Stimulated activated CD8-positive, alpha-beta memory T cell treated with anti-CD3 and anti-CD28 coated beads, Interleukin-15, amount 100 ng/mL, for 48 hours (primary cell): ENCODE measurements at places on chromosomes 5 and 9.

DNA sequence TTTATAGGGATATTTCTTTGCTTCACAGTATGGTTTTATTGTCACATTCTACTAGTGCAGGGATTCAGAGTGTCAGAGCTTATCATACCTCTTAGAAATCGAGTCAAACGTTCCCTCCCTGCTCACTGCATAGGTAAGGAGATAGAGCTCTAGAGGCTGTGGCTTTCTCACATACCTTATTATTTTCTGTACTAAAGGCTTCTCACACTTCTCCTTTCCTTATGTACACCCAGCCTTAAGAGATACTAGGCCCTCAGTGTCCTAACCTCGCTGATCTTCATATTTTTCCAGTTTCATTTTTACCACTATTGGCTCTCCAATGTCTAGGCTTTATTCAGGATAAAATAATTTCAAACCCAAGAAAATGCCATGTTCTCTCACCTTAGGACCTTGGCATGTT is 297.3 kb upstream of the RIOK2 start:
- DNase-seq: no peak

DNA sequence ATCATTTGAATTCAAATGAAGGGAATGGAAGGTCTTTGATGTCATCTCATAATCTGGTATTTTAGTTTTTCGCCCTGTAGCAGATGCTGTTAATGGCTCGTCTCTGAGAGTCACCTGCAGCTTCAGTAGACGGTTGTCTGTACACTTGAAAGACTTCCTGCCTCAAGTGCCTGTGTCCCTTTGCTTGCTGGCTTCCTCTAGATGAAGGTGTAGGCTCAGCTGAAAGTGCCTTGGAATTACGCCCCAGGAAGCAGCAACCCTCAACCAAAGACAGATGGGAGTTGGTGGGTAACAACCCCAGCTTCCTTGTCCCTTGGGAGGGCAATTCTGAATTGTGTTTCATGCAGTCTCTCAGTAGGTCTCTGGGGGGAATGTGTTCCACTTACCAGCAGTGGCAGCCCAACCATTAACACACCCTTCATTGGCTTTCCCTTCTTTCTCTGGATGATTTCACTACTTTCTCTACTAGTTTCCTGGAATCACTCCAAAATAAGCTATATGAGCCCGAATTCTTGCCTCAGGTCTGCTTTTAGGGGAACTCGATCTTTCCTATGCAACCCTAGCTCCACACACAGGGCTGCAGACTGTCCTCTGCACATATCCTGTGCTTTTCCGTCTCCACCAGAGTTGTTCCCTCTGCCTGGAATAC is 395.6 kb downstream of the DMAC1 start:
- DNase-seq: no peak

- DNase-seq: no peak
Observed at GRCh38 chr5:110769000-110769681, 30.3 kb downstream of the SLC25A46 start.

DNA sequence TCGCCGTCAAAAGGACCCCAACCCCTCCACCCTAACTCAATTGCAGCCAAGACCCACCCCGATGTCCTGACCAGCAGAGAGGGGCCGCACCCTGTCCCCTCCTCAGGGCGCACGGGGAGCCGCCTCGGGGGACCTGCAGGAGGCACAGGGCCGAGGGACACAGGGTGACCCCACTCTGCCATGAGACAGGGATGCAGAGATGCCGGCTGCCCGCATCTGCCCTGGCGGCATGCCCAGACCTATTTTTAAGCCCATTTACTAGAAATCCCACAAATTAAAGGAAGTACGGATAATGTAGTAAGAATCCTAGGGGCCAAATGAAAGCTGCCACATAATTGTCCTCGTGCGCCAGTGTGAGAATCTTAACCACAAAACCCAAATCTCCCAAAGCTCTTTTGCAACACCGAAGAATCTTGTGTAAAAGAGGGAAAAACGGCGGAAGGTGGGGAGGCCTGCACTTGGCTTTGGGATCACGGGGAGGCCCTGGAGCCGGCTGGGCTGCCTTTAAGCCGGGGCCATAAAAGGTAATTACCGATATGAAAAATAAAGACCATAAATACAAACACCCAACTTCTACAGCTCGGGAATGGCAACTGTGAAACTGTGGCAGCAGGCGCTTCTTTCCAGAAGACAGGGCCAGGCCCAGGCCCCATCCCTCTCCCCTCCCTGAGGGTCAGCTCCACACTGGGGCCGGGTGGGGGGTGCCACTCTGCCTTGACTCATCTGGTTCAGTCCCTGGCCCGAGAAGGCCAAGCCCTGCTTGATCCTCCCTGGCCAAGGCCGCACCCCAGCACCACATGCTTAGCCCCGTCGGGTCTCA is 35.0 kb downstream of the NACC2 start:
- DNase-seq: no peak

DNA sequence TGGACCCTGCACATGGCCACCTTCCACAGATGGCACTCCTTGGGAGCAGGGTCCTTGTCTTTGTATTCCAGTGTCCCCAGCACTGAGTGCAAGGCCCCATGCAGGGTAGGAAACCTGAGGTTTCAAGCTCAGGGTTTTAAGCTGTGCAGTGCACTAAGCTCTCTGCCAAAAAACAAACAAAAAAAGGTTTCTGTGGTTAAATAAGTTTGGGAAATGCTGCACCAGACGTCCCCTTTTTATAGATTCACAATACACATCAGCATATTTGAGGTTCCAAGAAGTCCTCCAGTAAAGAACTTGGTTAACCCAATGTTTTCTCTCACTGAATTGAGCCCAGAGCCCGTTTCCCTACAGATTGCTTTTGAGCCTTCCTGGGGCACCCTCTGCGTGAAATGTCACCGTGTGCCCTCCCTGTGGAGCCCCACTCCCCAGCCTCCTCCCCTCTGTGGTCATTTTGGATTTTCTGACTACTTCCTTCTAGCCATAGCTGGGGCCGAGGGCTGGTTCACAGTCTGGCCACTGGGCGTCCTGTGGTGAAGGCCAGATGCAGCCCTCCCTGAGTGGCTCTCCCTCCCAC is 17.1 kb downstream of the DELE1 start:
- no peak for DNase-seq

GRCh38 chr9:21060919-21061561 is 16.7 kb downstream of the IFNB1 start:
- no peak for DNase-seq

DNA sequence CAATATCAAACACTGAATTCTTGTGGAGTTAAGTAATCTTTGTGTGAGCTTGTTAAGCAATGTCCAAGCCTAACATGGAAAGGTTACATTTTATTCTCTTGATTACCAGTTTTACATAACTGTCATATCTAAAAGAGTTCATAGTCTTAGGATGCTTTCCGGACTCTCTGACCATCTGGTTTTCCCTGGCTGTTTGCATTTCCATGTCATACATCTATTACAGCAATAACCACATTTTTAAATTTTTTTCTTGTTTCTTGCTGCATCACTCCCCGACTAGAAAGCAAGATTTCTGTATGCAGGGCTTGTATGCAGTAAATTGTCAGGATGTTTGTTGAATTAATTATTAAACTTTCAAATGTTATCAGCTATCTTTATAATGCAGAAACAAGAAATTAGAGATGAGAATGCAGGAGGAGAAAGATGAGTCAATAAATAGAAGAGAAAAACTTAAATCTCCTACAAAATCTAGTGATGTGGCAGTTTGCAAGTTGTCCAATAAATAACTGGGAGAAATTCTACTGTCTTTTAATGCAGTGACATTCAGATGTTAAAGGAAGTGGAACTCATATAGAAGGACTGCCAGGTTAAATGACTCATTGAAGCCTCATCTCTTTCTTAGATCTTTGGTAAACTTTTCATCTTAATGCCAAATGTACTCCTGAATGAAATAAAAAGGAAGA is 179.6 kb upstream of the SGCD start:
- DNase-seq: no peak

DNA sequence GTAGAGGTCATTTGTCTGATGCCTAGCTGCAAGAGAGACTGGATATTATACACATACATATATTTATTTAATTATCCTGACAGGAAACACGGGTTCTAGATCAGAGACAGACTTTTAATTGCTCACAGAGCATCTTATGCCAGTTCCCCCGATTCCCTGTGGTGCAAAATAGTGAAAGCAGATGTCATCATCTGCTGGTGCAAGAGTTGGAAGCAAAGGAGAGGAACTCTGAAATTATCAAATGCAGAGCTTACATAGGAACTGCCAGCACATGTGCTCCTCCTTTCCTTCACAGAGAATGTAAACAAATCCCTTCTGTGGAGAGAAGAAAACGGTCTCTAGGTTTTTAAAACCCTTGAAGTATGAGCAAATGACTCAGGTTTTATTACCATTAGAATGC is 69.3 kb downstream of the DTWD2 start:
- DNase-seq: no peak

GRCh38 chr5:67249590-67249895 is 52.9 kb upstream of the CD180 start:
- DNase-seq: no peak

GRCh38 chr9:134326724-134327601 is 708 bp downstream of the RXRA start:
- no peak for DNase-seq

DNA sequence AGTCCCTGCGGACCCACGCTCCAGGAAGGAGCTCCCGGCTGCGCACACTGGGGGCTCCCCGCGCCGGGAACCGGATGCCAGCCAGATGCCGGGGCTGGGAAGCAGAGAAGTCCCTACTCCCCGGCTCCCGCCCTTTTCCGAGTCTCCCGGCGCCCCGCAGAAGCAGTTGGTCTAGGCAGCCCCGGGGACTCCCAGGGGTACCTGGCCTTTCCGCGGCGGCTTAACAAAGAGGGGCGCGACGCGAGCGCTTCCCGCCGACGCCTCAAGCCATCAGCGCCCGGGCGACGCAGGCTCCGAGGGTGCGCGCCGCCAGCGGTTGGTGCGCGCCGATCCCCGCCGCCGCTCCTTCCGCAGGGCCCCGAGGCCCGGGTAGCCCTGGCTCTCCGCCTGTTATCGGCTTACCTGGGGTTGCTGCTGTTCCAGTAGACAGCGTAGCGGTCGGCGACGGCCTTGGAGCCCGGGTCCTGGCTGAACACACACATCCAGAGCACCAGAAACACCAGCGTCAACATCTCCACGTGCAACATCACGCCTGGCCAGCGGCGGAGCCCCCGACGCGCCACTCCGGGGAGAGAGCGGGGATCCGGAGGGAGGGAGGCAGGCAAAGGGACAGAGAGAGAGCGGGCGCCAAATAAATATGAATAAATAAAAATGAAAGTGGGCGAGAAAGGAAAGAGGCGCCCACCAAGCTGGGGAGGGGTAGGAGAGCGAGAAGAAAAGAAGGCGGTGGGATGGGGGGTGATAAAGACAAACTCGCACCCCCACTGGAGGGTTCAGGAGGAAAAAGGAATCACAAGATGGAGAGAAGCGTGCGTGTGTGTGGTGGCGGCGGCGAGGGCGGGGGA is 428 bp downstream of the EFNA5 start:
- DNase-seq: no peak

GRCh38 chr5:56270058-56270457 is 36.9 kb upstream of the ANKRD55 start:
- no peak for DNase-seq

- no peak for DNase-seq
Observed at GRCh38 chr5:77380636-77381035, 111.5 kb downstream of the WDR41 start.

GRCh38 chr9:131282688-131283422 is 6.5 kb upstream of the FAM78A start:
- DNase-seq: no peak

DNA sequence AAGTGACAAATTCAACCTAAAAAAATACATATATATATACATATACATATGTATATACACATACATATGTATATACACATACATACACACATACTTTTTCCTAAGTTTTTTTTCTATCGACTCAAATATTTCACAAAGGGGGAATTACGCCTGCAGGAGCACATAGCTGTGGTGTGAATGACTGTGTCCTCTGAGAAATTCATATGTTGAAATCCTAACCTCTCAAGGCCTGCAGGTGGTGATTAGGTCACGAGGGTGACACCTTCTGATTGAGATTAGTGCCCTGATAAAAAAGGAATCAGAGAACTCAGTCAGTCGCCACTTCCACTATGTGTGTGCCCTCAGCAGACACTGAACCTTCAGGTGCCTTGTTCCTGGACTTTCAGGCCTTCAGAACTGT is 248.7 kb downstream of the SEMA5A start:
- no peak for DNase-seq

DNA sequence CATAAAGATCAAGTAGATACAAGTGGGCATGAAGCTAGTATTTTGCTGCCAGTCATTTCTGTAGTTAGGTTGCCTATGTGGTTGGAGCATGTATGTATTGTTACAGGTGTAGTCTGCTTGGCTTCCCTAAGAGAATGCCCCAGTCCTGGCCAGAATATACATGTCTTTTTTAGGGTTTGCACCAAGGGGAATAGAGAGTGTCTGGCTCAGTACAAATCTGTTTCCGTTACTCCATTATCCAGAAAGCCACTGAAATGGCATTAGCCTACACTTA is 23.2 kb downstream of the TGFBR1 start:
- DNase-seq: no peak
